ENCODE measurements at places on chromosomes 7 and 10.

DNA sequence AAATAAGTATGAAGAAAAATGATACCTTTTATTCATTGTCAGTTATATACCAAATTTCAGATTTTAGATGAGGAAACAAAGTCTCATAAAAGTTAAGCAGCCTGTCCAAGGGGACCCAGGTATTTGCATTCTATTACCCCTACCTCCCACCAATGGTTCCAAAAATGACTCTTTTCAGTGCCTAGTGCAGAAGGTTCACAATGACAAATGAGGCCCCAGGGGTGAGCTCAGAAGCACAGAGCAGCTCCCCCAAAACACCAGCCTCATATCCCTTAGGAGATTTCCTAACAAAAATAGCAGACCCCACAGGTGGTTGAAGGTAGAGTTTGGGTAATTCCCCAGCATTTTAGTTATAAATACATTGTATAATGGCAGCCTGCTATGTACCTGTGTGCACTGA is 168.6 kb downstream of the REEP3 start:
- no peak for DNase-seq

- no peak for DNase-seq
Measured at GRCh38 chr7:45888993-45889366, 692 bp downstream of the IGFBP1 start.

- DNase-seq = no peak
Measured at GRCh38 chr7:99923200-99923599, 3.9 kb upstream of the TRIM4 start.

DNA sequence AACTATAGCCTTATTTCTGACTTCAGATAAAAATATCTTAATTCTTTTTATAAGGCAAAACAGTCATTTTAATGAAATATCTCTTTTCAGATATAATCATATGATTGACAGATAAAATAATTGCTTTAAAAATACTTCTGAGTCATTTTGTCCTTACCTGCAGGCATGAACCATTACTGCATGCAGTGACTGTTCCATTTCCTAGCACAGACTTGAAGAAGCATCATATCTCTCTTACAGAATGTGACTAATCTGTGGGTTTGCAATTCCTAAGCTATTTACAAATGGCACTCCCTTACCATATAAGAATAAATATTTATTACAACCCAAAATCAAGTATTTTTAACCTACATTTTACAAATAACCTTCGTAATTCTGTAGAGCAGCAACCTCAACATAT is 120.7 kb downstream of the SRPK2 start:
- DNase-seq = no peak

GRCh38 chr10:84493951-84494848 is 165.8 kb downstream of the CCSER2 start:
- DNase-seq = no peak

GRCh38 chr7:81525841-81526240 is 244.0 kb downstream of the HGF start:
- DNase-seq = no peak

- no peak for DNase-seq
Measured at GRCh38 chr10:84193846-84194423, 402 bp upstream of the CDHR1 start.

- DNase-seq = no peak
Measured at GRCh38 chr10:91420868-91421267, 10.7 kb downstream of the HECTD2 start.

DNA sequence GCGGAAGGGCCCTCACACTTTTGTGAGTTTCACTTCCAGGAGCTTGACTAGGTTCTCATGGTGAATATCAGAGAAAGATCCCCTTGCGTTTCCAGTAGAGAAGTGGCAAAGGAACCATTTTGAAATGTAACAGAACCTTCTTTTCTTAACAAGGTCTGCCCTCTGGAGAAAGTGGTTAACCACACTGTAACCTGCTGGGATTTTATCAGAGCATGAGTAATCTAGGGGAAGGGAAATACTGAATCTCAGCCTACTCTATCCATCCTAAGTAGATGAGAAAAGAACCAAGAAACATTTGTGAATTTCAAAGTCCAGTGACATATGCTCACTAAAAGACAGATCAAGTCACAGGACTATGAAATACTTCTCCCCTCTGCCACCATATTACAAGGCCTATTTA is 235.5 kb downstream of the ZEB1 start:
- DNase-seq = no peak

- DNase-seq = no peak
Measured at GRCh38 chr10:116437076-116437692, 9.5 kb downstream of the PNLIPRP3 start.

DNA sequence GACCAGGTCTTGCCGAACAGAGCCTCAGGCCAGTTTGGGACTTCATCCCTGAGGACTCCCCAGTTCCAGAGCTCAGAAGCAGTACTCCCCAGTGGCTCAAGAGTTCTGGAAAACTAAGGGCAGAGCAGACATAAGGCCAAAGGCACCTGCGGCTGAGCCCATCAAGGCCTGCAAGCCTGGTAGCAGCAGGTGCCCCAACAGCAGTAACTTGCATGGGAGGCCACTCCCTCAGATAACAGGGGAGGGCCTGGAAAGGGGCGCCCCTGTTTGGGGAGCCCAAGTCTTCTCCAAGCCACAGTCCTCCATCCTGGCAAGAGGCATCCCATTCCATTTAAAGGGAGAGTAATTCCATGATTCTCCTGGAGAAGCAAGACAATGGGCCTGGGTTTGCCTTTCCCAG is 13.0 kb downstream of the POLL start:
- no peak for DNase-seq

- DNase-seq = no peak
Measured at GRCh38 chr10:19003341-19003740, 45.3 kb upstream of the MALRD1 start.

DNA sequence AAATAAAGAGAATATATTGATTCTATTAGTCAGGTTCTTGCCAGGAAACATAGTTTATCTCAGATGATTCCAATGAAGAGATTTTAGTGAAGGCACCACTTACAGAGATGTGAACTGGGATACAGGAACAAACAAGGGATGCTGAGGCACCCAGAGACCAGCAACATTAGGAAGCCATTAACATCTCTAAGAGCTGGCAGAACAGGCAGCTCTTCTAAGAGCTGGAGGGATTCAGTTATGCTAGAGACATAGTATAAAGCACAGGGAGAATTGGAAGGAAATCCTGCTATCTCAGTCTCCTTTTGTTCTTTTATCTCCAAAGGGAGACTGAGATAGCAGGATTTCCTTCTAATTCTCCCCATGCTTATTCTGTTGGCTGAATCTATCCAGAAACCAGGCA is 22.0 kb downstream of the OR6B1 start:
- no peak for DNase-seq

DNA sequence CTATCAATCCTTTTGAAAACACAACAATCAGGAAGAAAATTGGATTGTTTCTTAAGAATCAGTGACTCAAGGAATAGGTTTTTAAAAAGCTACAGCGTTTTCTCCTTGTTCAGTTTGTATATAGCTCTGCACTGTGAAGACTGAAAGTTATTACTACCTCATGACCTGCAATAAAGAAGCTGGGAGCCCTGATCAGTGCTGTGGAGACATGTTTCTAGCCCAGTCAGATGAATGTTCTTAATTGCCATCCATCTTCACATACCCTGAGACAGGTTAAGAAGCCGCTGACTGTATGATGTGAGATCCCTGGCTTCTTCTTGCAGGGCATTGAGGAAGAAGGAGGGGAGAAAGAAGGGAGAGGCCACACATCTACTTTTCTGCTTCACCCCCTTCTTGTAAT is 58.0 kb upstream of the VWC2 start:
- no peak for DNase-seq

GRCh38 chr10:69809318-69809717 is 7.6 kb downstream of the COL13A1 start:
- no peak for DNase-seq

- no peak for DNase-seq
Measured at GRCh38 chr10:73537288-73537687, 41.5 kb upstream of the PPP3CB start.

DNA sequence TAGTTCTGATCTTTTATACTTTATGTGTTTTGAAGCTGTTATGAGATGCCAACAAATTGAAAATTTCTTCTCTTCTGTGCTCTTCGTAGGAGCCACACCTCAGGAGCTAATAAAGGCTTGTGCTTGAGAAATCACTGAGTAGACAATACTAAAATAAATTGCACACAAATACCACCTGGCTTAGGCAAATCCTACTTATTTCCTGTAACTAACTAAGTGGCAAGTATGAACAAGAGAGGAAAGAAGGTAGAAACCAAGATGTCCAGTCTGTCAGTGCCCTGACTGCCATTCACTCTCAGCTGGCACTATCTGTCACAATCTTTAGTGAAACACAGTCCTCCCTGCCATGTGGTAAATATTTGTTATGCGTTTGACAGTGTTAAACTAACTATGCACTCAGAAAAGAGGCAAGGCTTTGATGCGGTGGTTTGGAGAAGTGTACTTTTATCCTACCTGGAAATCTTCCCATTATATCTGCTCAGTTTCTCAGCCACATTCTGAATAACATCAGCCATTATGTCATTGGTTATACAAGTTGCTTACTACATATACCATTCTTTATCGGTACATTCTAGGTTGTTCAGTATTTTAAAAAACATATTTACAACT is 293.4 kb upstream of the VWC2 start:
- no peak for DNase-seq

- peak; percentile 25 for DNase-seq
Measured at GRCh38 chr10:127408733-127409132, 140.4 kb upstream of the NPS start.

- no peak for DNase-seq
Measured at GRCh38 chr7:157292258-157292657, 44.5 kb upstream of the DNAJB6 start.

DNA sequence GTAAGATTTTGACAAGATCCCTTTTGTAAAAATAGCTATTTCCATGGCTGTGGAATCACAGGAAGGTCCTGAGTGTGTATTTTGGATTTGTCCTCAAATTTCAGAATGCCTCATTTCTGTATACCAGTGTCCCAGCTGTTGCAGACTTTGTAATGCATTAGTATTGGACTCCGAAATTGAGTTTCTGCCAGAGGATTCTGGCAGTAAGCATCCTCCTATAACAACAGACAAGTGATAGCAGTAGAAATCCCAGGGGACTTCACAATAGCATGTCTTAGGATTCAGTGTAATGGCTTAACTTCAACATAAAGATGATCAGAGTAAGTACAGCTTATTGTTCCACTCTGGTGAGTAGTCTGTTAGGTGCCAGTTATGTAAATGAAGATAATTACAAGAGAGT is 104.6 kb downstream of the FOXP2 start:
- DNase-seq = peak; percentile 82

GRCh38 chr10:86734207-86734988 is 22.0 kb upstream of the BMPR1A start:
- DNase-seq = no peak

DNA sequence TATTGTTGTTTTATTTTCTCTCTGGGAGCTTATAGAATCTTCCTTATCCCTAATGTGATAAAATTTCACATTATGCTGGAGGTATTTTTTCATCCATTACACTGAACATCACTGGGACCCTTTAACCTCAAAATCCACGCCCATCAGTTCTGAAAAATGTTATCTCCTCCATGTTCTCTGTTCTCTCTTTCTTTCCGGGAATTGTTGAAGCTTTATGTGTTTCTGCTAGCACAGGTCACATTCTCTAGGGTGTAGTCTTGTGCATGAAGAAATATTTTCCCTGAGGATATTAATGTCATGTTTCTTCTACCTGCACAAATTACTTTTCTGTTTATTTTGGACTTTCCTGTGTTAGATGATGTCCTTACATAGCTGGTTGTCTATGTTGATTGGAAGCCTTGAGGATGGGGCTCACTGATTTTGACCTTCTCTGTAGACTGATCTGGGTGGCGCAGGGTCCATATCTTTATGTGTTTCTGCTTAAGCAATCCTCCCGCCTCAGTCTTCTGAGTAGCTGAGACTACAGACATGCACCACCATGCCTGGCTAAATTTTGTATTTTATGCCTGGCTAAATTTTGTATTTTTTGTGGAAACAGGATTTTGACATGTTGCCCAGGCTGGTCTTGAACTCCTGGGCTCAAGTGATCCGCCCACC is 31.4 kb upstream of the IL6 start:
- no peak for DNase-seq

- no peak for DNase-seq
Measured at GRCh38 chr7:105972276-105972675, 9.2 kb downstream of the CDHR3 start.

DNA sequence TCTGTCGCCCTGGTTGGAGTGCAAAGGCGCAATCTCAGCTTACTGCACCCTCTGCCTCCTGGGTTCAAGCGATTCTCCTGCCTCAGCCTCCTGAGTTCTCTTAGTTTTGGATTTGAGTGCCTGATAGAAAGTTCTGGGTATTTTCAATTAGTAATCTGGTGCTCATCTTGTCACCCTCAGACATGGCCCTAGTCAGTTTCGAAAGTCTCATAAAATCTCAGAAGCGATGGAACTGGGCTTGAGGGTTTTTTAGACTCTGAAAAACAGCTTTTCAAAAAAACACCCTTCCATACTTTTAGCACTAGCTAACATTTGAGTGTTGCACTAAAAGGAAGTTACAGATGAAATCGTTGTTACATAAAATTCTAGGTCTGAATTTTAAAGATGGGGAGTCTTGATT is 9.4 kb upstream of the PIP4K2A start:
- no peak for DNase-seq

DNA sequence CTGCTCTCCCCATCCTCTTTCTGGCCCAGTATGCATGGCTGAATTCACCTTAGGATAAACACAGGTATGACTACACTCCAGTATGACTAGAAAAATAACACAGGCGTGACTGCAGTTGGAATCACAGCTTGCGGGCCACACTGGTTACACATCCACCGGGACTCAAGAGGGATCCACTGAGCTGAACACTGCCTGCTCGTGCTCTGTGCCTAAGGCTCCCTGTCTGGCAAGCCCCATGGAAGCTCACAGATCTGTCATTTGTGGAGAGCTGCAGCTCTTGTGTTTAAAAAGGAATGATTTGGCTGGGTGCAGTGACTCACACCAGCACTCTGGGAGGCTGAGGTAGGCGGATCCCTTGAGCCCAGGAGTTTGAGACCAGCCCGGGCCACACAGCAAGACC is 26.8 kb downstream of the VOPP1 start:
- DNase-seq = no peak

- DNase-seq = no peak
Measured at GRCh38 chr10:90032519-90032918, 331.1 kb downstream of the KIF20B start.

GRCh38 chr7:151736403-151736909 is 140.5 kb downstream of the PRKAG2 start:
- DNase-seq = peak; percentile 96

Measured in NCI-H2171 treated with DMSO at 0.1 percent for 48 hours (cell line).